Ammon's horn (tissue), 1 donor: ENCODE measurements at places on chromosomes 1 and 21.

DNA sequence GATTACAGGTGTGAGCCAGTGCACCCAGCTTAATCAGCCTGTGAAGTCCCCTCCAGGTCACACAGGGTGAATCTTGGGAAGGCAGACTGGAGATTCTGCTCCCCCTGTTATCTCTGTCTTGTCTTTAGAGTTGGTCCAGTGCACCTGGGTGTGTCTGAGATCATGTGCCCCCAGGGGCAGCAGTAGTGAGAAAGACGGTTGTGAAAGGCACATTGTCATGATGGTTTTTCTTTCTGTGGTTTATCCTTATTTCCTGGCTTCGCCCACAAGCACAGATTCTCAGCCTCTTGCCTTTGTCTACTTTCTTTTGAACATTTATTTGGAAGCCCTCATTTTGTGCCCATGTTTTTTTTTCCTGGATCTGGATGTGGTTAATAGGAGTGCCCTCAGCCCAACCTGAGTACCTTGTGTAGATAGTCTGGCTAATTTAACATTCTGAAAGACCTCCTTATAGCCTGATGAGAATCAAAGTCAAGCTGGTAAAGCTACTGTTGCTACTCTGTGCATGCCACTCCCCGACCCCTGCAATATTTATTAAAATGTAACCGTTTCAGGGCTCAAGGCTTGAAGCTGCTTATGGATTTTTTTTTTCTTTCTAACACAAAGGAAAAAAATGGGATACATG lies 23.7 kb downstream of the UCK2 start:
- no peak for DNase-seq

DNA sequence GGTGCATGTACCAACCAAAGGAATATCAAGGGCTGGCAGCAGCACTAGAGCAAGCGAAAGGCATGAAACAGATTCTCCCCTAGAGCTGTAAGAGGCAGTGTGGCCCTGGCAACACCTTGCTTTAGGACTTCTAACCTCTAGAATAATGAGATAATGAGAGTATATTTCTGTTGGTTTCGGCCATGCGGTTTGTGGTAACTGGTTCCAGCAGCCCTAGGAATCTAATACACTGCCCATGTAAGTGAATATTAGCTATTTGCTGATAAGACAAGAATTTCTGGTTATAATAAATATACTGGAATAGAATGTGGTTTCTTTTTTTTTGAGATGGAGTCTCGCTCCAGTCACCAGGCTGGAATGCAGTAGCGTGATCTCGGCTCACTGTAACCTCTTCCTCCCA lies 199.4 kb downstream of the GABPA start:
- DNase-seq = no peak

GRCh38 chr1:154813300-154813816 lies 56.7 kb downstream of the KCNN3 start:
- DNase-seq = peak; percentile 39

GRCh38 chr1:112304612-112305011 lies 91.4 kb upstream of the CTTNBP2NL start:
- no peak for DNase-seq

- DNase-seq = peak; percentile 8
Observed at GRCh38 chr1:208988811-208989222, 594.7 kb upstream of the CAMK1G start.

DNA sequence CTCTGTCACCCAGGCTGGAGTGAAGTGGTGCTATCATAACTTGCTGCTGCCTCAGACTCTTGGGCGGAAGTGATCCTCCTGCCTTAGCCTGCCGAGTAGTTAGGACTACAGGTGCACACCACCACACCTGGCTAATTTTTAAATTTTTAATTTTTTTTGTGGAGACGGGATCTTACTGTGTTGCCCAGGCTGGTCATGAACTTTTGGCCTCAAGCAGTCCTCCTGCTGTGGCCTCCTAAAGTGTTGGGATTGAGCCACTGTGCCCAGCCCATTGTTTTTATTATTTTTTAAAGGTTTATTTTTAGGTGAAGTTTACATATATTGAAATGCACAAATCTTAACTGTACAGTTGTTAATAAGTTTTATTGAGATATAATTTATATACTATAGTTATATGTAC lies 3.2 kb downstream of the MTF2 start:
- DNase-seq = no peak

DNA sequence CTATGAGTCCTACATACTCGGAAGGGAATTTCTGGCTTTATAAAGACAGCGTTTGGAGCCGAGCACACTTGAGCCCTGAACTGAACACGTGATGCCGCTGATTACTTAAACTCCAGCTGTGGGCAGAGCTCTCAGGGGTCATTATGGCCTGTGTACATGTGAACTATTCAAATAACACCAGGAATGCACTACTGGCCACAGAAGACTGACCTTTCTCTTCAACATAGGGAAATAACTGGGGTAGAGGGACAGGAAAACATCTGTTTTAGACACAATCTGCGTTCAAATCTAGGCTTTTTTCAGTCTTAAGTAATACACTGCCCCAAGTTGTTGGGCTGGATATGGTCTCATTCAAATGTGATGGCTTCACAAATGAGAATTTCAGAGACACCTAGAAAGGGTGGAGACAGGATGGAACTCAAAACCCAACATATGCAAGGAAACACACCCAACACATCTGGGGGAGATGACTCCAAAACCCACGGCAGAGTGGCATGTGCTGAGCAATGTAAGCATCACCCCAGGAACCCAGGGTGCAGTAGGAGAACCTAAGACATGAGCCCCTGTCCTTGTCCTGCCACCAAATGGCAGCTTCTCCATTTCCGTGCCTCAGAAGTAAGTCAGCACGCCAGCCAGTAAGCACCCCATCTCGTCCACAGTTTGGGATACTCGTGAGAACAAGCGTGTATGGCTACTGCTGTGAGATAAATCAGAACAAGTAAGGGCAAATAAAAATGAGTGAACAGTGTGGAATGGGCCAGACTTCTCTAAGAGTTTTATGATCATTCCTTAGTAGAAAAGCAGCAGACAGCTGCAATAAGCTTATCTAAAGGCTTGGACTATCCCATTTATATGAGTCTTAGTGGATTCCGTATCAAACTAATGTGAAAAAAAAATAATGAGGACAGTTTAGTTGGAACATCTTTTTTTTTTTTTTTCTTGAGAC lies 24.9 kb downstream of the NID1 start:
- no peak for DNase-seq

GRCh38 chr1:111690306-111690617 lies 48.9 kb downstream of the INKA2 start:
- peak; percentile 65 for DNase-seq

- no peak for DNase-seq
Observed at GRCh38 chr21:41011951-41012366, 156.0 kb upstream of the BACE2 start.
